Fibroblast of lung (primary cell): ENCODE measurements at places on chromosomes 16 and 17. TPM values are rescaled to one million over a fixed set of nuclear protein-coding genes. Genes with fewer than 3 reads are reported as not detected.

The TAOK1 gene
- 50.6 and 62.8 TPM in 2 replicates for total RNA-seq

The CTRL gene
- total RNA-seq: 0.26 and 0.33 TPM in 2 replicates

The ABCA8 gene
- 42.6 and 47.2 TPM in 2 replicates for total RNA-seq

DNA sequence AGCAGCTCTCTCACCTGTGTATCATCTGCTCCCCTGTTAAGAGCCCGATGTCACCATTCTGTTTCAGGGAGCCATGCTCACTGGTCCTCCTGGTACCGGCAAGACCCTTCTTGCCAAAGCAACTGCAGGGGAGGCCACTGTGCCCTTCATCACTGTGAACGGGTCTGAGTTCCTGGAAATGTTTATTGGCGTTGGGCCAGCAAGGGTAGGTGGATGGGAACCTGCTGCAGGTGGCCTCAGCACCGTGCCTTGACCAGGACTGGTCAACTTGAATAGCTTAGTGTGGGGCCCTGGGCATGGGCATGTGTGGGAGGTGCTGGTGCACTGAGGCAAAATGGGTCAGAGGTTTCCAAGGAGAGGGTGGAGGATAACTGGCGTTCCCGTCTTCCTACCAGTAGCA is 28.5 kb downstream of the DBNDD1 start:
- DNase-seq: no peak

The CD79B gene
- 0.17 and 0.26 TPM in 2 replicates for total RNA-seq

The OR3A3 gene
- not detected in 2 replicates for total RNA-seq

GRCh38 chr16:24776501-24777220 is 47.2 kb downstream of the TNRC6A start:
- peak; percentile 79 for DNase-seq

The TBC1D3I gene
- total RNA-seq: under 0.01 and 0.51 TPM in 2 replicates

DNA sequence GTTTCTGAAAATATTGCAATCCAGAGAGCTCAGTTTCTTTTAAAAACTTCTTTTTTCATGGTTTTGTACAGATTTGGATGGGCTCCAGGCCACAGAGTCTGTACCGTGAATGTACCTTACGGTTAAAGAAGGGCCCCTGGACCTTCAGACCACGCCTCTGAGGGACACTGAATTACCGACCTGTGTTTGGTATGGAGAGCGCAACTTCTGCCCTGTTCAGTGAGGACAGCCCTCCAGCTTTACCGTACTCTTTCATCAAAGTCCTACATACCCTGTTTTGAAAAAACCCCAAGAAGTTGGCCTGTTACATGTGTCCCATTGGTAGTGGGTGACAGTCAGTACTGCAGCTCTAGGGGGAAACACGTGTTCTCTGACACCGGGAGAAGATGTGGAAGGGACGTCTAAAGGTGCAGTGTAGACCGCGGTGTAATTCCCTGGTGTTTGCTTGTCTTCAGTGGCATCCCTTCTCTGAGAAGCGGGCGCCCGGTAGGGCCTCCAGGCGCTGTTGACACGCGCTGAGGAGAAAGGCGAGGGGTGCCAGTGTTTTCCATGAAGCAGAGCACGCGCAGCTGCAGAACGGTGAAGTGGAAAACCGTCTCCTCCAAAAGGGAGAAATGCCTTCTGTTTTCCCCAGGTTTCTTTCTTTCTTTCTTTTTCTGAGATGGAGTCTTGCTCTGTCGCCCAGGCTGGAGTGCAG is 6.2 kb downstream of the PGS1 start:
- no peak for DNase-seq

- no peak for DNase-seq
These were observed 346.0 kb downstream of the PMP22 start for GRCh38 chr17:14919094-14919493.

The CLEC18B gene
- total RNA-seq: 0.77 and 0.83 TPM in 2 replicates

The MYCBPAP gene
- total RNA-seq: 2.3 and 3.0 TPM in 2 replicates

GRCh38 chr16:67104845-67105244 is 4.9 kb upstream of the PHAF1 start:
- DNase-seq: no peak

The GCGR gene
- total RNA-seq: not detected in 2 replicates

DNA sequence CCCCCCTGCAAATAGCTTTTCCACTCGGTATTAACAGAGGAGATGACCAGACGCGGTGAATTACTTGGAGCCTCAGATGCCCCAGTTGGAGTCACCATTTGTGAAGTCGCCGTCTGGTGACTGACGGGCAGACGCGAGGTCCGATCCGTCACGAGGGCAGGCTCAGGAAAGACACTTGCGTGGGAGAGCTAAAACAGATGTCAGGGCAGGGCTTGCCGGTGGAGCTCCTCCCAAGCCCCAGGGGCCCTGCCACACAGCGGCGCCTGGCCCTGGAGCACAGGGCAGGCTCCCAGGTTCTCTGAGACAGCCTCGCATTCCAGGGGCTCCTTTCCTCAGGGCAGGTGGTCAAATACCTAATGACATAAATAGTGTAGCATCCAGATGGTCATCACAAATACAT is 348.3 kb downstream of the C16orf95 start:
- DNase-seq: no peak

DNA sequence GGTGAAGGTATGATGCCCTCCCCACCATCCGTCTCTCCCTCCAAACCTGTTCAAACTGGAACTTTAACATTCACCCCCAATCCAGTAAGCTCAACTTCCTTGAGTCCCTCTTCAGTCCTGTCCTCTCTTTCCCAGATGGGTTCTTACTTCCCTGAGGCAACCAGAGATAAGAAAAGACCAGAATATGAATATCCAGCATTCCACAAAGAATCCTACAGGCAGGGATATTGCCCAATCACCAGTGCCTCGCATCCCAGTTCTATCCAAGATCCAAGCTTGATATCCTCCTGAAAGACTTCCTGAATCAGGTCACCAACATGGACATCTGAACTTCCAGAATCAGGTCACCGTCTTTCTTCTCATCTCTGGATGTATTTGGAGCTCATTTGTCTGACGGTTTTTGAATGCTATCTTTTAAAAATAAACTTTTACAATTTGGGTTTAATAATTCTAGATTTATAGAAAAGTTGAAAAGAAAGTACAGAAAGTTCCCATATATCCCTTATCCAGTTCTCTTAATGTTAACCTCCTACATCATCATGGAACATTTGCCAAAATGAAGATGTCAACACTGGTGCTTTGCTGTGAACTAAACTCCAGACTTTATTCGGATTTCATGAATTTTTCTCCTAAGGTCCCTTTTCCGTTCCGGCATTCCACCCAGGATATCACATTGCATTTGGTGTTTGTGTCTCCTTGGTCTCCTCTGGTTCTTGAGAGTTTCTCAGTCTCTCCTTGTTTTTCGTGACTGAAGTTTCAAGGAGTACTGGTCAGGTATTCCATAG is 13.7 kb upstream of the COL1A1 start:
- no peak for DNase-seq

The TMC5 gene
- not detected in 2 replicates for total RNA-seq

GRCh38 chr17:44221862-44222111 is 2.3 kb upstream of the UBTF start:
- no peak for DNase-seq

- DNase-seq: no peak
These were observed 58.7 kb downstream of the CMC2 start for GRCh38 chr16:80947708-80948625.

DNA sequence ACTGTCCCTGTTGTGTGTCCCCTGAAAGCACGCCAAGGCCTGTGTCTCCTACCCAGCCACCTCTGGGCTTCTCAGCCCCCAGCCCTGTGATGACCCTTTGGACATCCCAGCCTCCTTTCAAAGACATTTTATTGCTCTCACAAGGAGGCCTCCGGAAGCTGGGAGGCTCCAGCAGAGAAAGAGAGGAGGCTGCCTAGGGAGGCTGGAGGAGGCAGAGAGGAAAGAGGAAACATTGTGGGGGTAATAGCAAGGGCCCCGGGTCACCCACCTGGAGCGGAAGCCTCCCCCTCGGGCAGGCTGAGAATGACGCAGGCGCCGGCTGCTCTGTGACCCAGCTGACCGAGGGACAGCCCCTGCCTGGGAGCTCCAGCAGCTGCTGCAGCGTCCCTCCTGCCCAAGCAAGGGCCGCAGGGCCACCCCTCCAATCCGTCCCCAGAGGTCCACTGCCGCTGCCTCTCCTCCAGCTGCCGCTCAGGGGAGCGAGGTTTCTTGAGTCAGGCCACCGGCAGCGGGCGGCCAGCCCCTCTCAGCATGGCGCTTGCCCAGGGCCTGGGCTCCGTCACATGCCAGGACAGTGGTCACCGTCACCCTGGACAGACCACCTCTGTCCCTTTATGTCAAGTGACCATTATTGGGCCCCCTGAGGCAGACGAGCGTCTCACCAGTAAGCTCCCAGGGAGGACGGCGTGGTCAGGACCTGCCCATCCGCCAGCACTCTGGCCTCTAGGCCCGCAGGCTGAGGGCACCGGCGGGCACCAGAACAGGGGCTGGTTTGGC is 29.3 kb downstream of the ACTG1 start:
- DNase-seq: no peak

The AANAT gene
- not detected in 2 replicates for total RNA-seq

DNA sequence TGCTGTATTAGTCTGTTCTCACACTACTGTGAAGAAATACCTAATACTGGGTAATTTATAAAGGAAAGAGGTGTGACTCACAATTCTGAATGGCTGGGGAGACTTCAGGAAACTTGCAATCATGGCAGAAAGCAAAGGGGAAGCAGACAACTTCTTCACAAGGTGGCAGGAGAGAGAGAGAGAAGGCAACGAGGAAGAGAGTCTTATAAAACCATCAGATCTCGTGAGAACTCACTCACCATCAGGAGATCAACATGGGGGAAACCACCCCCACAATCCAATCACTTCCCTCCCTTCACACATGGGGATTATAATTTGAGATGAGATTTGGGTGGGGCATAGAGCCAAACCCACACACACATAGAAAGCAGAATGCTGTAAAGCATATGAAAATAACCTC is 896.2 kb downstream of the CDH11 start:
- DNase-seq: no peak

The TVP23A gene
- total RNA-seq: under 0.01 and 0.26 TPM in 2 replicates

DNA sequence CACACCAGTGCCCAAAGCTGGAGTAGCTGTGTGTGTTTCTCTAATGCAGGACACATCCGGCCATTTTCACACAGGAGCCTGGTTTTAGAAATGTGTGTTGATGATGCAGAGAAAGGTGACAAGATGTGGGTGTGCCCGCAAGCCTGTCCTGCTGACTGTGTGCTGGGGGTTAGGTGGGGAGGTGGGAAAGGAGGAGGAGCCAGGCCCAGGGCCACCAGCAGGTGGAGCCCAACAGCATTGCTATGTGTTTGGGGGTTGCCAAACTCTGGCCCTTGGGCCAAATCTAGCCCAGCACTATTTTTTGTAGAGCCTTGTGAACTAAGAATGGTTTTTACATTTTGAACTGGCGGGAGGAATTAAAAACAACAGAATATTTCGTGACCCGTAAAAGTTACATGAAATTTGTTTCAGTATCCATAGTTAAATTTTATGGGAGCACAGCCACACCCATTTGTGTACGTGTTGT is 61.7 kb upstream of the LGALS9 start:
- DNase-seq: no peak

- DNase-seq: peak; percentile 40
These were observed 64.6 kb upstream of the IRX3 start for GRCh38 chr16:54351171-54351570.

GRCh38 chr17:50345432-50346312 is at the start of gene XYLT2:
Gene XYLT2 (plus strand): TSS chr17:50346126. CDS start chr17:50346141, 15 bp downstream.
- peak; percentile 77 for DNase-seq

The BCL6B gene
- total RNA-seq: under 0.01 and 0.50 TPM in 2 replicates

The CDC6 gene
- 1.3 and 4.5 TPM in 2 replicates for total RNA-seq

The PLXDC1 gene
- 4.1 and 6.3 TPM in 2 replicates for total RNA-seq

- DNase-seq: no peak
These were observed 39.8 kb downstream of the ABCA10 start for GRCh38 chr17:69188796-69189195.

The KRT31 gene
- total RNA-seq: not detected in 2 replicates

The PARD6A gene
- 4.1 and 4.8 TPM in 2 replicates for total RNA-seq

The REXO5 gene
- total RNA-seq: 3.1 and 9.1 TPM in 2 replicates

- peak; percentile 75 for DNase-seq
These were observed 12.6 kb downstream of the THRA start for GRCh38 chr17:40075201-40075941.

- no peak for DNase-seq
These were observed 83.3 kb downstream of the WDR59 start for GRCh38 chr16:74901606-74902005.

DNA sequence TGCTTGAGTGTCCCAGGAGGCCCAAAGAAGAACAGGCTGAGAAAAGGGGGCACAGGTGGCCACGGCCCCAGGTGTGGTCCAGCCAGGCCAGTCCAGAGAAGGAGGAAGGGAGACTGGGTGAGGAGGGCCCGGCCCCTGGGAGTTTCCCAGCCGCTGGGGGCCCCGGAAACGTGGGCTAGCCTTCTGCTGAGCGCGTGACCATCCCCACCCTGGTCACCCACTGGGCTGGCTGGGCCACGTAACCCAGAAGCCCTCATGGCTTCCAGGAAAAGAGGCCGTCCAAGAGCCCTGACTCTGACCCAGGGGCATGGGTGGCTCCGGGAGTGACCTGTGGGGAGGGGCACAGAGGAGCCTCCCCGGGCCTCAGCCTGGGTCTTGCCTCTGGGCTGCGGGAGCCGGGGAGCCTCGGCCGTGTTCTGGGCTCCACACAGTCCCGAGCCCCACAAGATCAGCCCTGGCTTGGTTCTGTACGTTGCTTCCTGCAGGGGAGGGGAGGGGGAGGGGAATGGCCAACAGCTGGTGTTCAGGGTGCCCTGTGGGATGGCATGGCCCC is 29.8 kb upstream of the ACSF3 start:
- DNase-seq: no peak

DNA sequence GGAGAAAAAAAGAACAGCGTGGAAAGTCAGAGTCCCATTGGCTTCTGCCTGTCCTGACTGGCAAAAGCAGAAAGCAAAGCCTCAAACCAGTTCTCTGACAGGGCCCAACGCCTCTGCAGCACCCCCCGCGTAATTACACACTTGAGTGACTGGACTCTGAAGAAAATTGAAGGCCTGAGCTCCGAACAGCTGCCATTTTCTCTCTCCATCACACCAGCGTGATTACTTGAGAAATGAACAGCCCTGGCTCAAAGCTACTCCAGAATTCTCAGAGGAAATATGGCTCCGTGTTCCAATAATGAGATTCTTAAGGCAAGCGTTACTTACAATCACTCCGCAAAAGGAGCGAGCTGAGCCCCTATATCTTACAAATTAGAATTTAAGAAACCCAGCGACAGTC is 142.7 kb upstream of the C17orf78 start:
- no peak for DNase-seq

The KRT36 gene
- total RNA-seq: not detected in 2 replicates

- no peak for DNase-seq
These were observed 30.1 kb downstream of the GPRC5B start for GRCh38 chr16:19854543-19854876.

- DNase-seq: peak; percentile 84
These were observed 21.5 kb downstream of the COPZ2 start for GRCh38 chr17:48016112-48016511.

GRCh38 chr17:83127431-83128160 is 48.2 kb downstream of the METRNL start:
- DNase-seq: no peak

GRCh38 chr17:45131616-45132319 is 547 bp downstream of the PLCD3 start:
- DNase-seq: no peak

GRCh38 chr17:37388266-37388665 is 12.5 kb downstream of the C17orf78 start:
- peak; percentile 68 for DNase-seq
